Renal cortical epithelial cell (primary cell): ENCODE measurements at places on chromosomes 7 and 10.

DNA sequence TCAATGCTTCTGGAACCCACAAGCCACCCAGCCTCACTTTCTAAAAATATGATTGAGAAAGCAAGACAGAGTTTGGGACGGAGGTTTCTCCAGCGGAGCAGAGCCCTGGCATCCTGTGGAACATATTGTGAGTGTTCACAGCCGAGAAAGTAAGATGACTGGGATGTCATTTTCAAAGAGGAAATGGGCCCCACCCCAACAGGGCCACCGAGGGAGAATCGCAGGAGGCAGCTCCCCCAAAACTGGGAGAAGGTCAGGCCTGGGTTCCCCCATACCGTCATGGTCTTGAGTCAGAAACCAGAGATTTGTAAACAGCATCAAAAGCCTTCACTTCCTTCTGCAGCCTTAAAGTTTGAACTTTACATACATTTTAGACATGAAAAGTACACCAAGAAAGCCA lies 560.0 kb downstream of the PTPRN2 start:
- DNase-seq = no peak

DNA sequence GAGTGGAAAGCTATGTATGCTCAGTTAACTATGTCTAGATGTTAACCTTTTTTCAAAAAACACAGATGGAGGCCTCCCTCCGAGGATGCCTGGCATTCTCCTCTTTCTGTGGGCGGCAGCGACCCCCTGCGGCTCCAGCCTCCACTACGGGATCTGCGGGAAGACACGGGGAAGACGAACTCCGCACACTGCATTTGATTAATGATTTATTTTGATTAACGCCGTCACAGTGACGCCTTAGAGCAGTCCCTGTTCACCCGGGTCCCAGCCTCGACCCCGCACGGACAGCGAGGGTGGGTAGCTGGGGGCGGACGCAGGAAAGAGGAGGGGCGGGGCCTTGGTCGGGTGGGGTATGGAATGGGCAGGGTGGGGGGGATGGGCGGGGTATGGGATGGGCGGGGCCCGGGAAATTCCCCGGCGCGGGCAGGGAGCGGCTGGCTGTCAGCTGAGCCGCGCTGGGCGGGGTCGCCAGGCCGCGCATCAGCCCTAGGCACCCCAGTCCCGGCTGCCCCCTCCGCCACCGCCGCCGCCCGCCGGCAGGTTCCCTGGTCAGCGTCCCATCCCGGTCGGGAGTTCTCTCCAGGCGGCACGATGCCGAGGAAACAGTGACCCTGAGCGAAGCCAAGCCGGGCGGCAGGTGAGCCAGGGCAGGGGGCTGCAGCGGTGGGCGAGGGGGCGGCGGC lies at the start of gene OPTN:
OPTN (plus strand) TSS at position 498 of the 683 bp plus-strand sequence. CDS start 8,960 bp downstream, outside the sequence.
- DNase-seq = peak; percentile 78

DNA sequence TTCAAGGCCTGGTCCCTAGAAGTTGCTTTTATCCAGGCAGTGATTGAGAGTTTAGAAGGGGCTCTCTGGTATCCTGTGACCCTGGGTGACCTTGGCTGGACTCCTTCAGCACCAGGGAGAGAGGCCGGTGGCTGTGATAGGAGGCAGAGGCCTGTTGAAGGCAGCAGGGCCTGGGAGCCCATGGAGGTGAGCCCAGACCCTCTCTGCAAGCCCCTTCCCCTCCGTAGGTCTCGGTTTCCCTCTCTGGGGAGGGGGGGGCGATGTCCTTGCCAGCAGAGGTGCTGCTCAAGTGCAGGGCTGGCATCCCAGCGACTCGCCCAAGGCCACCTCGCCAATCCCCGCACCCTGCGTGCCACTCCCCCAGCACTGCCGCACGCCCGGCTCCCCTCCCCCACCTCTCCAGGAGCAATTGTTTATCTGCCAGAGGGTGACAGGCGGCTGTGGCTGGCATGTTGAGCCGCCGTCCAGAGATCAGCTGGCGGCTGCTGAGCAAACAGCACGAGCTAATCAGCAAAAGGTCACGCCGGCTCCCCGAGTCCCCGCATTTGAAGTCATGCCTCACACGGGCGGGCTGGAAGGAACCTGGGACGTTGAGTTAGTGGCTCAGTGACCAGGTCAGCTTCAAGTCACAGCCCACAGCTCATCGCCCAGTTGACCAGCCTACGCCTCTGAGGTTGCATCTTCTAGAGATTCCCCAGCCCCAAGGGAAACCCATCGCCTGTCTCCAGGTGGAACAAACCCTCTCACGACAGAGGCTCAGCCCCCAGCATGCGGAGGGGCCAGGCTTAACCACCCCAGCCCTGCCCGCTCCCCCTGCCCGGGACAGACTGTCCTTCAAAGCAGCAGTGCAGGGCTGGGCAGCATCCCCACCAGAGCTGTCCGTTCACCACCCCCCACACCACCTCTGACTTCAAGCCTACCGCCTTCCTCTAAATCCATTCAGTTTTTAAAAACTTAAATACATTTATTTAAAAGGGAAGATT lies 43.7 kb downstream of the ELFN1 start:
- DNase-seq = no peak

- DNase-seq = peak; percentile 51
Observed at GRCh38 chr10:116926426-116926825, 77.1 kb downstream of the ENO4 start.

DNA sequence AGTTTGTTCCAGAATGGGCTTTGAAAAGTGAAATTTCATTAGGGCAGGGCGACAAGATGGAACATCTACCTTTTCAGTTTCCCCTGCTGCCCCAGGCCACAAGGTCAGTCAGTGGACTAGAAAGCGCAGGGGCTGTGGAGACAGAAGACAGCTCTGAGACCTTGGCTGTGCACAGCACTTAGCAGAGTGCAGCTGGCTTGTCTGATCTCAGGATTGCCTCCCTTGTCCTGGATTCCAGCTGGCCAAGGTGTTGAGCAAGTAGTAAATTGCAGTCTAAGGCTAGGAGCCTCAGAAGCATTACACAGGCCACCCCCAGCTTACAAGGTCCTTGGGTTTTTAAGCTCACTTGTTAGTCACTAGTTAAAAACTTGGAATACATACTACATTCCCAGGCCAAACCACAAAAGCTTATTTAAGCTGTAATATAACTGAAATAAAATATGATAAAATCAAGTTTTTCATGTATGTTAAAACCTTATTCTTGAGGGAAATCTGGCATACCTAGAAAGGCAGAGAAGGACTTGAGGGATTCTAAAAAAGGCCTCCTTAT lies 67.3 kb upstream of the NPY start:
- no peak for DNase-seq

DNA sequence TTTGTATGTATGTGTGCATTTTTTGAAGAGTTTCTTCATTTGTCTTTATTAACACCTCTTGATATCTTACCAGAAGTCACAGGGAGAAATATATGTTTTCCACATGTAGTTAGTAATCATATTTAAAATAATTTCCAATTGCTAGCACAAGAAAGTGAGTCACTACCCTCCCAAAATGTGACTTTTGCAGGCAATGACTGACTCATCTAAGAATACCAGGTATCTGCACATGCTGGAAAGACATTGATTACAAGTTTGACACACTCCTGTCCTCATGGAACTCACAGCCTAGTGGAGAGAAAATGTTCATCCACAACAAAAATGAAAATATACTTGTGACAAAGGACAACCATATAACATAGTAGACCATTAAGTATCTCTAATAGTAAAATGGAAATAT lies 82.9 kb downstream of the SEMA3D start:
- DNase-seq = no peak

GRCh38 chr10:97575127-97575668 lies 2.6 kb downstream of the ANKRD2 start:
- peak; percentile 40 for DNase-seq

- DNase-seq = no peak
Observed at GRCh38 chr10:70053841-70054288, 1.2 kb downstream of the MACROH2A2 start.

DNA sequence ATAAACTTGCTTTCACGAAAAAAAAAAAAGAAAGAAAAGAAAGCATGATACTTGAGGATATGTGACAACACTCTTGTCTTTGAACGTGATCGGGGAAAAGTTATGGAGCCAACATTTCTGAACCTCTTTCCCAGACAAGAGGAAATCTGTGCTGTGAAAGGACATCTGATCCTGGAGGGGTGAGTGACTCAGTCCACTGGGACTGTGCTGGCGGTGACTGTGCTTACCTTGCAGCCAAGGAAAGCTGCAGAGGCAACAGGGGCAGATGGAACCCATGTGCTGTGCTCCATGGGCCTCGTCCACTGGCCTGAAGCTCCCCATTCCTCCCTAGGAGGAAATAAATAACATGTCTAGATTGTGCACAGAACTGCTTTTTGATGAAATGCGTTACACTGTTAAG lies 116.5 kb upstream of the RAB11FIP2 start:
- peak; percentile 9 for DNase-seq

DNA sequence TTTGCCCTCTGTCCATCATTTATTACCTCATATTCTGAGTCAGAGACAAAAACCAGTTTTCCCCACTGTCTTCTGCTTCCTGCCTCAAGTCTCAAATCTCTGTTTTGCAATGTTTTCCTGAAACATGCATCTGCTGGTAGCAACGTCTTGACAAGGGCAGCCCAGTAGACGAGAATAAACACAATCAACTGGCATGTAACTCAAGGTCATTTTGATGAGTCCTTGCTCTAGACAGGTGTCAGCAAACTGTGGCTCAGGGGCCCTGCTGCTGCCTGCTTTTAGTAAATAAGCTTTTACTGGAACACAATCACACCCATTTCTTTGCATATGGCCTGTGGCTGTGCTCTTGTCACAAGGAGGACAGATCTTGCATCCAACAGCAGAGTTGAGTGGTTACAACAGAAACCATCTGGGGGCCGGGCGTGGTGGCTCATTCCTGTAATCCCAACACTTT lies 59.8 kb downstream of the ITIH5 start:
- DNase-seq = no peak

DNA sequence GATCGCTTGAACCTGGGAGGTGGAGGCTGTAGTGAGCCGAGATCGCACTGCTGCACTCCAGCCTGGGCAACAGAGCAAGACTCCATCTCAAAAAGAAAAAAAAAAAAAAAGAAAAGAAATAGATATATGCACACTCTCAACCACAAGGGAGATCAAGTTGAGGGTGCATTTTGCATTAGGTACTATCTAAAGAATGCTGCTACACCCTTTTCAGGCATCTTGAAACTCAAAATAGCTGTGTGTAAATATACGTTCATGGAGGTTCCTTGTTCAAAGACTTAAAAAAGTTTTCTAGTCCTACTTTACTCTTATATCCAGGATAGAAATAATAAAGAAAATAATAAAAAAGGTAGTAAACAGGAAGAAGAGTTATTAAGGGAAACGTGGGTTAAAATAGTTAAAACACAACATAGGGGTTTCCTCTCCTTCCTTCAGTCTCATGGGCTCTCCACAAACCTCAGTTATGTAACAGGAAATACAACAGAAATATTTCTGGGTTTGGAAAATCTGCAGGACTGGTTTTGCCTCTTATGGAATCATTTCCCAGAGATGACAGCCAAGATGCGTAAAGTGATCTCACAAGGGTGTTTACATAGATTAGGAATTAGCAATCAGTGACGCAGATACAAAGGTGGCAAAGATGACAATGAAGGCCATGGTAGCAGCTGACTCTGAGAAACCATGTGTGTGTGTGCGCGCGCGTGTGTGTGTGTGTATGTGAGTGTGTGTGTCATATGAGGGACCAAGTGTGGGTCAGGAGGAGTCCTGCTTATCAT lies 15.1 kb downstream of the STEAP4 start:
- DNase-seq = peak; percentile 50

DNA sequence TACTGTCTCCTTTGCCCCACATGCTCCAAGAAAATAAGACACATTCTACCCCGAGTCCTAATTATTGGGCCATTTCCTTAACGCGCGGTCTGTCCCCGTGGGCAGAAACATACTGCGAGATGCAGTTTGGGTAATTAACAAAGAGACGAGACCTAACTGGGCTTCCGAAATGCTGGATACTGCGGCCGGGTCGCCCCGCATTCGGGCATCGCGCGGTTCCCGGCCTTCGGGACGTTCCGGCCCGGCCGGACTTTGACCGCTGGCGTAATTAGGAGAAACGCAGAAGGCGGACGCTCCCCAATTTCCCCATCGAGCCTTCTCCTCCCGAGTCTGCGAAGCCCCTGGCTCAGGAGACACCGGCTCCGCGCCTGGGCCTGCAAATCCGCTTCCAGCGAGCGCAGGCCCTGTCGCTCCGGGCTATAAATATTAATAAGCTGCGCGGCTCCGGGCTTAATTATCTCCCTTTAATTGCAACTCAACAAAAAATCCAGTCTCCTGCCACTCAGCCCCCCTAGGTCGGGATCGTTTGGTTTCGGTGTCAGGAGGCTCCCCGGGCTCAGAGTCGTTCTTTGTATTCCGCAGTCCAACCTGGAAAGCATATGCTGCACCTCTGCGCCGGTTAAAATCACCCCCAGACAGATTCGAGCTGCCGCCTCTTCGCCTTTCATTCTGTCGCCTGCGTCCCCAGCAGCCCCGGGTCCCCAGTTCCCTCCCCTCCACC lies 131.5 kb downstream of the SPAG6 start:
- no peak for DNase-seq

GRCh38 chr10:124372899-124373298 lies 45.8 kb downstream of the OAT start:
- no peak for DNase-seq

DNA sequence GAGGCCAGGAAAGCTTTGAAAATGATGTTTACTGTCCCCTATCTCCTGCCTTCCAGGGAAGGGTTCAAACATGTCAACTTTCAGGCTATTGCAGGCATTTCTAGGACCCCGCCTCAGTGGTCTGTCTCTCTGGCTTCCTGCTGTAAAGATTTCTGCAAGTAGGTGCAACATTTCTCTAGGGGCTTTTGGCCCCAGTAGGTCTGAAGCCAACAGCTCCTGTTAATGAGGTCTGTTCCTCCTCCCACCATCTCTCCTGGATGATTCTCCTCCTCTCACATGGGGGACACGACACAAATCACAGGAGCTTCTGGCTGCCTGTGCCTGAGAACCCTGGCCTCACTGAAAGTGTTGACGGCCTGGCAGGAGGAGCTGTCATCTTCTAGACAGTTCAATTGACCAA lies 194.3 kb downstream of the CYP26A1 start:
- DNase-seq = no peak

DNA sequence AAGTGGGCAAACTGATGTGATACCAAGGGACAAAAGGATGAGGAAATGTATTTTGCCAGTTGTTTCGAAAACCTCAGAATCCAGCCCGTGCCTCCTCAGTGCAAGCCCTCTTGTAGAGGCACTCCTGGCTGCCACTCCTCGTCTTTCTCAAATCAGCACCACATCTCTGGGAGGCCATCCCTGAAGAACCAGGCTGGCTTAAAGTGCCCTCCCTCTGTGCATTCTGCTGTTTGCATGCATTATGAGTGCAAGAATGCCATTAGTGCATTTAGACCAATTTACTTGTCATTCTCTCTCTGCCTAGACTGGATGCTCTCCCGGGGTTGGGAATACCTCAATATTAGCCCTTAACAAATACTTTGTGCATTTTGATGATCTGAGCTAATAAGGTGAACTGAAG lies 19.9 kb upstream of the FAM180A start:
- no peak for DNase-seq

- DNase-seq = no peak
Observed at GRCh38 chr10:112823604-112824003, 126.4 kb upstream of the TCF7L2 start.

DNA sequence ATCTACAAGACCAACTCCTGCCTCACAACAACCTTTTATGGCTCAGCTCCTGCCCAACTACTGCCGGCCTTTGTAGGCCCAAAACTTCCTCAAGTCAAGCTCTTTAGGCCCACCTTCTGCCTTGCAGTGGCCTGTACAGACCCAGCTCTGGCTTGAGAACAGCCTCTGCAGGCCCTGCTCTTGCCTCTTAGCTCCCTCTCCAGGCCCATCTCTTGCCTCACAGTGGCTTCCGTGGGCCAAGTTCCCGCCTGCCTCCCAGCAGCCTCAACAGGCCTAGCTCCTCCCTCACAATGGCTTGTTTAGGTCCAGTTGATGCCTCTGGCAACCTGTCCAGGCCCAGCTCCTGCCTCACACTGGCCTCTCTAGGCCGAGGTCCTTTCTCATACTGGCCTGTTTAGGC lies 32.4 kb upstream of the VKORC1L1 start:
- DNase-seq = peak; percentile 36
